PC-3 (cell line): ENCODE measurements at places on chromosomes 3 and 15. TPM values are rescaled to one million over a fixed set of nuclear protein-coding genes. Genes with fewer than 3 reads are reported as not detected.

Gene SLC2A2
- not detected in 2 replicates for total RNA-seq

Gene PCLAF
- total RNA-seq: 34.7 and 52.4 TPM in 2 replicates

Gene ZPLD1
- total RNA-seq: 0.15 TPM in 1 of 2 replicates, not detected in the other

Gene CHRNA7
- 0.73 and 1.0 TPM in 2 replicates for total RNA-seq

Gene GPR176
- total RNA-seq: 27.8 and 29.0 TPM in 2 replicates

Gene CAMK1
- total RNA-seq: 36.6 and 53.2 TPM in 2 replicates

Gene FEZF2
- total RNA-seq: not detected in 2 replicates

Gene HACL1
- 20.3 and 25.5 TPM in 2 replicates for total RNA-seq

DNA sequence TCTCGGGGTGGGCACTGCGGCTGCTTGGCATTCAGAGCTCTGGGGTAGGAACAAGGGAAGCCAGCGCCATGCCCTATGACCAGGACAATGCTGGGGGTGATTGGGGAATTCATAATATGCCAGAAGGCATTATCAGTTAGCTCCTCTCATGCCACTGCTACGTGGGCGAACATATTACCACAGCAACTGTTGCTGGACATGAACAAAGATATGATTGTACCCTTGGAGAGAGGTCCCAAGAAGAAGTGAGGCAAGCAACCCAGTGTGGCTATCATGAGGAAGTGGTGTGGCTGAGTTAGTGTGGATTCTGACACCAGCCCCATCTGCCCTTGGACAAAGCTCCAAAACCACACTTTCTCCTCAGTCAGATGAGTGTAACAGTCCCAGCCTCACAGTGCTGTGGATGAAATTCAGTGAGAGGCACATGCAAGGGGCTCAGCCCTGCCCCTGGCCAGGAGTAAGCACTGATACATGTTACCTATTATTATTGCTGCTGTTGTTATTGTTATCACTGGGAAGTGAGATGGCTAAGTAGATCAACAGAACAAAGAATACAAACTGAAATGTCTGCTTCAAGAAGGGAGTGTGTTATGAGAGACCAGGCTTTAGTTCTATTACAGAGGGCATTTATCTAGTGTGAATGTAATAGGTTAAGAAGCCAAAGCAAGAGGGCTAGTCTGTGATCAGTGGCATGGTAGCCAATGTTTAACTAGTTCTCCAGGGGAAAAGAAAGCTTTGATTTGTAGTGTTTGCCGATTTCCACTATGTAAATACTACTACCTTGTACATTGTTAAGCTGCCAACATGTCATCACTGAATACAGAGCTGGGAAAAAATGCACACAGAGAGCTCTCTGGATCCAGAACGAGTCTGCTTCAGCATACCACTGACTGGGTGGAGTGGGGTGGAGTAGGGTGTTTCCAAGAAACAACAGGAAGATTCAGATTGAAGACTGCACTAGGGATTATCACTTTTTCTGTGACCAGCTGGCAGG, 222.3 kb upstream of the EIF1B start:
- H3K27me3 ChIP-seq: peaks cover 3% of the 10 kb centered on the region; the same call in 1 of the 2 replicates
- H3K4me1 ChIP-seq: no peaks in the 10 kb centered on the region
- DNase-seq: peak; percentile 9
- H3K4me3 ChIP-seq: no peak overlapping the region

DNA sequence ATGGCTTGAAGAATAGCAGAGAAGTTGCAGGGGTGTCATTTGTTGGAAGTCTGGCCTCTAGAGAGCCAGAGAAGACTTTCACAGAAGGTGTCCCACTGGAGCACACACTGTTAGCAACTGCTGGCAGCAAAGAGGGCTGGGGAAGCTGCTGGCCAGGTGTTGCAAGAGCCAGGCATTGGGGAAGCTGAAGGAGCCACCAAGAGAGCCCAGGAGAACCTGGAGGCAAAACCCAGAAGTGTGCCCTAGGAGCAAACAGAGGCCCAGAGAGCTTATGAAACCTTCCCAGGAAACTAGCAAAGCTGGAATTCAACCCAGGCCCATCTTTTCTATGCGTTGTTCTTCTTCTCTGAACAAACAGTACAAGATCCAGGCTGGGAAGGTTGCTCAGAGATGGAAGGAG, 132.7 kb upstream of the TRIM42 start:
- no peaks in the 10 kb centered on the region for H3K36me3 ChIP-seq
- H3K4me3 ChIP-seq: no peak overlapping the region
- no peak for DNase-seq
- no peak overlapping the region for H3K27ac ChIP-seq
- H3K27me3 ChIP-seq: no peaks in the 10 kb centered on the region

DNA sequence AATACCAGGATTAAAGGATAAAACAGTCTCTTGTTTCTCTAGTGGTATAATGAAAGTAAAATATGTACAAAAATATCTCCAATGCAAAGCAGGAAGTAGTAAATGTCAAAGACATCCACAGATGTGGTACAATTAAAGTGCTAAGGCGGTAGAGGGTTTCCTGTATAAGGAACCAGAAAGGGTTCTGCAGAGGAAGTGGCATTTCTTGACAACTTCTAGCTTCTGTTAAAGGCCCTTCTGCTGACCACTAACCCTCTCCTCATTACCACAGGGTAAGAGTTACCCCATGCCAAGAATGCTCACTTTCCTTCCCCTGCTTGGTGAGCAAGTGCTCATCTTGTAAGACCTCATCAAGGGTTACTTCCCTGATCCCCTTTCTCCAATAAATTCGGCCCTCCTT, 883.6 kb upstream of the NR2F2 start:
- no peak for DNase-seq
- no peaks in the 10 kb centered on the region for H3K36me3 ChIP-seq
- no peaks in the 10 kb centered on the region for H3K27me3 ChIP-seq
- H3K4me1 ChIP-seq: peaks cover 11% of the 10 kb centered on the region
- no peak overlapping the region for H3K4me3 ChIP-seq
- no peak overlapping the region for H3K27ac ChIP-seq

DNA sequence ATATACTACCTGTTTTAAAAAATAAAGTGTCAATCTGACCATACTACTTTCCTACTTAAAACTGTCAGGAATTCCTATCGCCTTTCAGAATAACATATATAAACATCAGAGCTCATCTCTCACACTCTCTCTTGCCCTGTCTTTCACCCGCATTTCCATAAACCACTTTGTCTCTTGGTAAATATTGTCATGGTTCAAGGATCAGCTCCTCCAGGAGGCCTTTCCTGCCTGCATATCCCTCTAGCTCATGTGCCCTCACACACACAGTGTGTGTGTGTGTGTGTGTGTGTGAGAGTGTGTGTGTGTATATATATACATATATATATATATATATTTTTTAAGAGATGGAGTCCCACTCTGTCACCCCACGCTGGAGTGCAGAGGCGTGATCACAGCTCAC, 6.7 kb downstream of the SUMF1 start:
- H3K4me1 ChIP-seq: no peaks in the 10 kb centered on the region
- no peak overlapping the region for H3K27ac ChIP-seq
- no peak overlapping the region for H3K4me3 ChIP-seq
- no peaks in the 10 kb centered on the region for H3K36me3 ChIP-seq

- no peaks in the 10 kb centered on the region for H3K36me3 ChIP-seq
- DNase-seq: no peak
- H3K4me3 ChIP-seq: no peak overlapping the region
- H3K27me3 ChIP-seq: peaks cover 69% of the 10 kb centered on the region
- H3K27ac ChIP-seq: no peak overlapping the region
- no peaks in the 10 kb centered on the region for H3K4me1 ChIP-seq
Measured at GRCh38 chr3:10599444-10599843, 94.1 kb upstream of the ATP2B2 start.

GRCh38 chr15:77094397-77095030, 23.6 kb upstream of the TSPAN3 start:
- H3K27ac ChIP-seq: no peak overlapping the region
- H3K27me3 ChIP-seq: no peaks in the 10 kb centered on the region
- no peak overlapping the region for H3K4me3 ChIP-seq
- no peak for DNase-seq
- H3K36me3 ChIP-seq: no peaks in the 10 kb centered on the region

- no peaks in the 10 kb centered on the region for H3K27me3 ChIP-seq
- H3K27ac ChIP-seq: no peak overlapping the region
- no peaks in the 10 kb centered on the region for H3K36me3 ChIP-seq
Measured at GRCh38 chr3:79564192-79564591, 203.6 kb downstream of the ROBO1 start.

- peak overlapping the region; percentile 73 for H3K27ac ChIP-seq
- H3K36me3 ChIP-seq: no peaks in the 10 kb centered on the region
- peak overlapping the region; percentile 78 for H3K4me3 ChIP-seq
- H3K27me3 ChIP-seq: no peaks in the 10 kb centered on the region
- DNase-seq: peak; percentile 75
Measured at GRCh38 chr15:78075490-78076230, 1.9 kb downstream of the TBC1D2B start.

- peak overlapping the region; percentile 60 for H3K27ac ChIP-seq
- H3K4me3 ChIP-seq: peak overlapping the region; percentile 71
- peak; percentile 79 for DNase-seq
- H3K27me3 ChIP-seq: no peaks in the 10 kb centered on the region
Measured at GRCh38 chr3:196632046-196632751, 7.3 kb upstream of the NRROS start.

GRCh38 chr3:53583161-53583690, 88.8 kb downstream of the CACNA1D start:
- H3K36me3 ChIP-seq: no peaks in the 10 kb centered on the region
- no peak overlapping the region for H3K4me3 ChIP-seq
- peaks cover 63% of the 10 kb centered on the region for H3K27me3 ChIP-seq
- H3K4me1 ChIP-seq: peaks cover 4% of the 10 kb centered on the region; the same call in 1 of the 2 replicates
- no peak for DNase-seq

- no peaks in the 10 kb centered on the region for H3K27me3 ChIP-seq
- H3K4me3 ChIP-seq: no peak overlapping the region
- H3K4me1 ChIP-seq: peaks cover 2% of the 10 kb centered on the region; the same call in 1 of the 2 replicates
- no peaks in the 10 kb centered on the region for H3K36me3 ChIP-seq
- DNase-seq: no peak
- H3K27ac ChIP-seq: no peak overlapping the region
Measured at GRCh38 chr3:4356546-4357410, 53.6 kb downstream of the SETMAR start.

DNA sequence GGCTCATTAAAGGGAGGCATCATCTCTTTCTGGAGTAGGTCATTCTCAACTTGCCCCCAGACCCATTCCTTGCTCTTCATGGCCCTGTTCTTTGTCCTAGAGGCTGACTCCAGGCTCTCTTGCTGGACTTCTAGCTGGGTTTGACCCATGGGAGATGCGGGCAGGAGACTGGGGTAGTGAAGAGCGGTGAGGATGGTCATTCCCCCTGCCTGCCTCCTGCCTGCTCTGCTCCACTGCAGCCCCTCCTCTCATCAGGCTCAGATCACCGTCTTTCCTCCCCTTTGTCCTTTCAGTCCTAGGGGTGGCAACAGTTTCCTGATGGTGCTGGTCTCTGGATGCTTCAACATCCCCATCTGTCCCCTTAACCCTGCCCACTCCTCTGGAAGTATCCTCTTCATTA, 170.9 kb downstream of the ABHD5 start:
- H3K4me1 ChIP-seq: peaks cover 16% of the 10 kb centered on the region
- no peak overlapping the region for H3K4me3 ChIP-seq
- no peaks in the 10 kb centered on the region for H3K27me3 ChIP-seq

GRCh38 chr3:146166415-146166821, 5.4 kb upstream of the PLOD2 start:
- H3K27me3 ChIP-seq: no peaks in the 10 kb centered on the region
- H3K4me1 ChIP-seq: peaks cover 64% of the 10 kb centered on the region
- peak overlapping the region; percentile 45; the same call in 1 of the 2 replicates for H3K4me3 ChIP-seq
- no peaks in the 10 kb centered on the region for H3K36me3 ChIP-seq
- peak overlapping the region; percentile 89 for H3K27ac ChIP-seq

DNA sequence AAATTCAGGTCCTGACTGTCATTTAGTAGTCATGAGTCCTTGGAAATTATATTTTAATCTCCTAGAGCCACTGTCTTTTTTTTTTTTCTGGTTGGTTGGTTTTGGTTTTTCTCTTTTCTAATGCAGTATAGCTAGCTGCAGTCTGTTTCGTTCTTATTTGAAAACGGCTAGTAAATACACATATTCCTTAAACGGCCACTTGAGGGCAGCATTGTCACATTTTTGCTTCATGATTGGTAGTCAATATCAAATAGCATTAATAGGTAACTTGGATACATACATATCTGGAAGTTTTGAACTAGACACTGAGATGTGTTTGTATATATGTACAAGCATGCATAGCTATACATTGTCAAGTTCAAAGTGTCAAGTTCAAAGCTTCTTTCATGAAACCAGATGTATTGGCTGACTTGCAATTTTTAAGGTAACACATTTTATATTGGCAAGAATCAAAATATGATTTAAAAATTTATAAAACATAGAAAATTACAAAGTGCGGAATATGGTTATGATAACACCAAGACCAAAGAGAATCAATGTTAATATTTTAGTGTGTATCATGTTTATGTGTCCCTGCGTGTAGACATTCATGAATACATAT, 22.5 kb downstream of the GABRA5 start:
- DNase-seq: peak; percentile 83
- H3K4me3 ChIP-seq: peak overlapping the region; percentile 63
- H3K4me1 ChIP-seq: peaks cover 10% of the 10 kb centered on the region; the same call in 1 of the 2 replicates
- H3K36me3 ChIP-seq: no peaks in the 10 kb centered on the region
- no peak overlapping the region for H3K27ac ChIP-seq
- no peaks in the 10 kb centered on the region for H3K27me3 ChIP-seq

- H3K4me1 ChIP-seq: no peaks in the 10 kb centered on the region
- no peaks in the 10 kb centered on the region for H3K27me3 ChIP-seq
- DNase-seq: peak; percentile 8
- no peak overlapping the region for H3K4me3 ChIP-seq
Measured at GRCh38 chr3:133881939-133882825, 13.5 kb downstream of the RAB6B start.

DNA sequence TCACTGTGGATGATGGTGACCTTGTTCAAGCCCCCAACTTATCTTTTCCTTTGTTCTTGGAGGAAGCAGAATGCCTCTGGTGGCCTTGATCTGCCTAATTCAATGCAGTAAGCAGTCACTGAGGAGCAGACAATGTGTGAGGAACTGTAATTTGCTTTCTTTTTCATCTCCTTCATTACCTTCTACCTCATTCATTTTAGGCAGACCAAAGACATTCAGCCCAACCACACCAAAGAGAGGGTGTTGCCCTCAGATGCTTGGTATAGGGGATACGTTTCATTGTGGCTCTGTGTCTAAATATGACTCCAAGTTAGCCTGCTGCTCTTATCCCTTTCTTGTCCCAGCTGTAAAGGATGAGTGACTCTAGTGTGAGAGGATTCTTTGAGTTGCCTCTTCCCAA, 15.3 kb downstream of the EXOSC7 start:
- H3K4me3 ChIP-seq: no peak overlapping the region
- H3K27ac ChIP-seq: no peak overlapping the region
- H3K36me3 ChIP-seq: peaks cover 43% of the 10 kb centered on the region
- no peaks in the 10 kb centered on the region for H3K27me3 ChIP-seq
- H3K4me1 ChIP-seq: peaks cover 42% of the 10 kb centered on the region
- no peak for DNase-seq

GRCh38 chr3:58731673-58732072, 65.1 kb upstream of the FAM3D start:
- DNase-seq: no peak
- no peak overlapping the region for H3K4me3 ChIP-seq
- H3K4me1 ChIP-seq: no peaks in the 10 kb centered on the region
